HL-60 (cell line): ENCODE measurements at places on chromosomes 6 and 20.
A peak's percentile ranks its signal among the peaks of the same experiment; 100 is the strongest.

GRCh38 chr6:105136431-105137350 is 43.1 kb downstream of the POPDC3 start:
- no peak for DNase-seq

GRCh38 chr6:122817766-122818165 is 28.7 kb downstream of the SMPDL3A start:
- DNase-seq: no peak

- no peak for DNase-seq
Measured at GRCh38 chr6:125201961-125202729, 48.6 kb downstream of the TPD52L1 start.

GRCh38 chr6:93183531-93183972 is 235.8 kb downstream of the EPHA7 start:
- no peak for DNase-seq

- DNase-seq: no peak
Measured at GRCh38 chr20:13212750-13213149, 8.3 kb upstream of the ISM1 start.

- no peak for DNase-seq
Measured at GRCh38 chr6:157267654-157268053, 55.7 kb downstream of the TMEM242 start.

GRCh38 chr6:16683641-16684194 is 77.5 kb downstream of the ATXN1 start:
- peak; percentile 85 for DNase-seq

DNA sequence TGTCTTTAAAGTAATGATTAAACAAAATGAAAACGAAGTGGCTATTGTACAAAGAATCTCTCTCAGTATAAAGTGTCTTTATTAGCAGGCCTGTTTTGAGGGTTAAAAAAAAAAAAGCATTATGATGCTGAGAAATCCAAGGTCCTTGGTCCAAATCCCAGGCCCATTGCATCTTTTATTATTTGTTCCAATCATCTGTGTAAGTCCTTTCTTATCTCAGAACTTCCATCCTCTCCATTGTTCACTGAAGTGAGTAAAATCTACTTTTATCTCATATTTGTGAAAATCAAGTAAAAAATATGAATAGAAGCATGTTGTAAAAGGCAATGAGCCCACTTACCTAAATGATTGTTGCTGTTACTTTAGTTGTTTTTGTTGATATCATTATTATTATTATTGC is 499.1 kb upstream of the JAG1 start:
- DNase-seq: no peak

GRCh38 chr20:29410806-29411457 is 1846.5 kb upstream of the DEFB115 start:
- no peak for DNase-seq
